Mucosa of descending colon (tissue), 3 donors: ENCODE measurements at places on chromosomes 7 and 10.

DNA sequence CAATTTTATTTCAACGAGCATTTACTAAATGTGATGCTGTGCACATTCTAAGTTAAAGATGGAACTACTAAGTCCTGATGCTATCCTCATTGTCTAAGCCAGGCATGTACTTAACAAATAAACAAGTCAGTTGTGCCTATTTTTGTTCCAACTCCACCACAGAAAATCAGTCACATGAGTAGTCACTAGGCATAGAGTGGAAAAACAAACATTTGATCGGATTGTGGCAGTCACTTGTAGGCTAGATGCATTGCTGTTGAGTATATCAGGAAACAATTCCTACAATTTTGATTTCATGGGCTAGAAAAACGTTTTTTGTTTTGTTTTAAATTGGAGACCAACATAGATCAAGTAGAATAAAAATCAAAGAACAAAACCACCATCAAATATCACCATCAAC, 177.6 kb upstream of the SLC25A13 start:
- DNase-seq: no peak

DNA sequence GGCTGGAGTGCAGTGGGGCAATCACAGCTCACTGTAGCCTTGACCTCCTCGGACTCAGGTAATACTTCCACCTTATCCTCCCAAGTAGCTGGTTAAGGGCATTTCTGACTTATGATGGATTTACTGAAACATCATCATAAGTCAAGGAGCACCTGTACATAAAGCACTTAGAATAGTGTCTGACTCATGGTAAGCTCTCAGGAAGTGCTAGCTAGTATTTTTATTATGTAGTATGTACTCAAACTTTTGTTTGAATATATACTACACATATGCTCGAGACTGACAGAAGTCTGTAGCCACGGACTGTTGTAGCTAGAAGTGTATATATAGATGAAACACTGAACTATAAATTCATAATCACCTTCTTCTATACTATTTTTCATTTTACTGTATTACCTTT, 107.5 kb upstream of the DNAJB12 start:
- no peak for DNase-seq

DNA sequence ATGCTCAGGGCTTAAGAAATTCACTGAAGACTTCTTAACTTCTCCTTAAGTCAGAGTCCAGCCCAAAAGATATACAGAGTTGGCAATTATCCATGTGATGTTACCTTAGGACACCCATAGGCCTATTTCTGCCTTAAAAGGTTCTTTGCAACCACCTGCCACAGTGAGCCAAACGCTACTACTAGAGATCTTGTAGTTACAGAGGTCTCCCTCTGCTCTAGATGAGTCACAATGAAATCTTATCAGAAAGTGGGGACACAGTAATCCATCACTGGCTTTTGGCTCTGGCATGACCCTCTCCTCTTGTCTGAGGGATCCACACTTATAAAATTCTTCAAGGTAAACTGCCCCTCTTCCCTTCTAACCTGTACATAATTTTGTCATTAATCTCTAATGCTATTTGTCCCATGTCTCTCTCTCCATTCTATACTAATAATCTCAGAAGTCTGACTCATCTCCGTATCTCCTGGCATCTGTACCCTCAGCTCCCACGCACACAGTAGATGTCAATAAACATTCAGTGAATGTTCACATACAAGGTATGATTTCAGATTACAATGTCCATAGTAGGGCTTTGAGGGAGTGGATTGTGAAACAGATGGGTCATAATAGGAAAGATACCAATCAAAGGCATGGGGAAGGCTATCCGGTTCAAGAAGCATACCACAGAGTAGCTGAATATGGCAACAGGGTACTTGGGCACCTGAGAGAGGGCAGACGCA, 112.1 kb downstream of the SGMS1 start:
- DNase-seq: no peak

GRCh38 chr7:118151671-118152070, 32.3 kb upstream of the LSM8 start:
- no peak for DNase-seq

GRCh38 chr10:125016123-125016522, 74.2 kb downstream of the ZRANB1 start:
- no peak for DNase-seq

GRCh38 chr10:65470986-65471385, 1454.8 kb upstream of the LRRTM3 start:
- no peak for DNase-seq

GRCh38 chr7:134435161-134435920, 23.6 kb downstream of the AKR1B1 start:
- no peak for DNase-seq

GRCh38 chr10:77854115-77854514, 72.4 kb downstream of the DLG5 start:
- no peak for DNase-seq

GRCh38 chr10:96642973-96643372, 56.2 kb upstream of the TM9SF3 start:
- DNase-seq: peak; percentile 80
